ENCODE measurements at places on chromosomes 4 and X. TPM values are rescaled to one million over a fixed set of nuclear protein-coding genes. Genes with fewer than 3 reads are reported as not detected.

The ASB9 gene
- not detected for total RNA-seq

DNA sequence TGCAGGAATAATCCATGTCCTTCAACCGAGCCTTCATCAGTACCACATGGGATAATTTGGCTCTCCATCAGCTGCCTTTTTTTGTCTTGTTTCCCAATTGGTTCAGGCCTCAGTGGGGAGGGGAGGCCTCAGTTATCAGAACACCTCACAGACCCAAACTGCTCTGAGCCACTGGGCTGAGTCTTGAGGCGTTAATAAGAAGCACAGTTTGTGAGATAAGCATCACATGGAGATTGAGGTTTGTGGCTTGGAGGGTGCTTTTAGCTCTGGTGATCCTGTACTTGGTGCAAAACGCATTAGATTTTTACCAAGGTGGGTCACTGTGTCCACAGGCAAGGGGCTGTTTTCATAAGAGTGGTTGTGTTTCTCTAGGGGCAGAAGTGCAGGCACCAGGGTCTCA, 82.8 kb upstream of the HPF1 start:
- DNase-seq, result no peak

- peak; percentile 24 for DNase-seq
These were observed 1821.7 kb downstream of the ARAP2 start for GRCh38 chr4:34422472-34423175.

DNA sequence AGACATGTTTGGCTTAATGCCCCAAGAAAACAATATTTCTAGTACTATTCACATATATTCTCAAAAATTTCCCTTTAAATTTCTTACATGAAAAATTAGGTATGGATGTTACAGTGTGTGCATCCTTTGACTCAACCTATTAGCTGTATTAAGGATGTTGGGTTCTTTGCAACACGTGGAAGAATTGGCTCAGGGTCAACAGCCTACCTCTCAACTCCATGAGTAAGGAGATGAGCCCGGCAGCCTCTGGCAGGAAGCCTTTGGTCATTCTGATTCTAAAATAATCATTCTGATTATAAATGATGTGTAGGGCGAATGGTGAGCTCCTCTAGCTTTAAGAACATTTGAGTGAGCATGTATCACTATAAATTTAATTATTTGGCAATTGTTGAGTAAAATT, 148.0 kb upstream of the WDFY3 start:
- DNase-seq, result no peak

DNA sequence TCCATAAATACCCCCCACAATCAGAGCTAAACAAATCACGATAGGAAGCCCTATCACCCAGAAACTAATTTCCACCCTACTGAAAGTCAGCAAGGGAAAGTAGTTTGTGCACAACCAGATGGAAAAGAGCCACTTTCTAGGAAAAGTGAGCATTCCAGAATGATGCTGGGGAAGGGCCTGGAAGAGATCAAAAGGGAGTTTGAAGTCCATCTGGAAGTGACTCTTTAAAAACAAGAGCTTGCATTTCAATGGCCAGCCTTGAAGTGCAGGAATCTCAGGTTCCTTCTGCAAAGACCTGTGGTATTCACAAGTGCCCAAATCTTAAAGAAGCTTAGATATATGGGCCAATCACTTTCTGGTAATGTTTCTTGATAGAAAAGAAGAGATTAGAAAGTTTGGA, 97.0 kb upstream of the LDB2 start:
- peak; percentile 9 for DNase-seq

The TEX13A gene
- not detected for total RNA-seq

The MAGEA1 gene
- total RNA-seq, result not detected

GRCh38 chrX:44143061-44143602, 169.9 kb upstream of the NDP start:
- no peak for DNase-seq
